DMS 273 treated with DMSO at 0.1 percent for 48 hours (cell line): ENCODE measurements at places on chromosomes 4 and X.

DNA sequence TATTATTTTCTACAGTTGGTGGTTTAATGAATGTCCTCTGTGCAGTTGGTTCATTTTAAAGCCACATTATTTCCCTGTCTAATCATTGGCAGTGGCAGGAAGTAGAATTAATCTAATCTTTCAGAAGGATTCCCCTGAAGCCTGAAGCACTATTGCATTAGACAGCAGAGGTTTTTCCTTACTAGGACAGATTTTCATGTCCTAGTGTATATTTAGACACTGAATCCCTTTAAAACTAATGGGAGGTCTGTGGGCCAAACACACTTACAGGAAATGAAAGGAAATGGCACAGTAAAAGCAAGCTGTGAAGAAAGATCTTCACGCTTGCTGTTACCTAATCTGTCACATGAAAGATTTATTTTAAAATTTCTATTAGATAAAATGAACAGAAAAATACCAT, 165.2 kb downstream of the SLC39A8 start:
- no peak for DNase-seq

GRCh38 chr4:132934911-132935310, 214.2 kb upstream of the PCDH10 start:
- DNase-seq: no peak

GRCh38 chr4:165060938-165061337, 7.3 kb downstream of the TRIM75 start:
- no peak for DNase-seq

- DNase-seq: no peak
Observed at GRCh38 chrX:44157858-44158257, 184.7 kb upstream of the NDP start.

GRCh38 chrX:9578083-9578779, 113.4 kb downstream of the TBL1X start:
- no peak for DNase-seq

- no peak for DNase-seq
Observed at GRCh38 chrX:54808109-54808604, 612 bp downstream of the MAGED2 start.

- no peak for DNase-seq
Observed at GRCh38 chr4:36582198-36582597, 300.8 kb downstream of the DTHD1 start.

DNA sequence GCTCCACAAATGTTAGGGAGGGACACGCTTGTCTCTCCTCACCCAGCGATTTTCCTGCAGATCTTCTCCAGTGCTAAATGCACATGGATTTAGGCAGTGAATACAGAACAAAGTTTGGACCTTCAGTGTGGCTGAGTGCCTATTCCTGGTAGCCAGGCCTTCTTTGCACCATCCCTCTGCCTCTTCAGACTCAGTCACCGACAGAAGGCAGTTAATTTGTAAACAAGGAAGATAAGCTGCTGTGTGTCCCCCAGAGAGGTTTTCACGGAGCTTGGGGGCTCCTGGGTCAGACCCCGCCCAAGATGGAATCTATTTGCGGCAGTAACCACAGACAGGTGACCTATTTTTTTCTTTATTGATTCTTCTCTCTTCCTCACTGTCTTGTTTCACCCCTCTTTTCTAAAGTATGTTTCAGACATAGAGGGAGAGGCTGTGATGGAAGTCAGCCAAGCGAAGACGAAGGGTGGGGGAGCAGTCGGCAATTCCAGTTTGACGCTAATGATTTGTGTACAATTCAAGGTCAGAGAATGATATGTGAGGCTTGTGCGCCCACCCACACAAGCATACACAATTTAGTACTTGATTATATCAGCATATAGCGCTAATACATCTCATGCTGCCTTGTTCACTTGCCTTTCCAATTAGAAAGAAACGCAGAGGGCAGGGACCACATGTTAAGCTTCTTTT, 200.8 kb downstream of the MGST2 start:
- no peak for DNase-seq

DNA sequence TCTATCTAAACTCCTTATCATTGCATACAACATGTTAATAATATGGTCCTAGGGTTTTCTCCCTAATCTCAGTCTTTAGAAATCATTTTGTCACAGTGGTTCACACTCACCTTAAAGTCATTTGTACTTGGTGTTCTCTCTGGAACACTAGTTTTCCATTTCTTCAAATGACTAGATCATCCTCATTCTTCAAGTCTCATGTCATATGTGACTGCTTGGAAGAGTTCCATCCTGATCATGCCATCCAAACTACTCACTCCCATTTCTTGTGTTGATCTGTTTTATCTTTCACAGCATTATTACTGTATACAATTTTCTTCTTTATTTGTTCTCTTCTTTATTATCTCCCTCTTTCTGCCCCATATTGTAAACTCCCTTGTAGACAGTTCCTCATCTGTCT, 66.5 kb downstream of the HTR2C start:
- no peak for DNase-seq

DNA sequence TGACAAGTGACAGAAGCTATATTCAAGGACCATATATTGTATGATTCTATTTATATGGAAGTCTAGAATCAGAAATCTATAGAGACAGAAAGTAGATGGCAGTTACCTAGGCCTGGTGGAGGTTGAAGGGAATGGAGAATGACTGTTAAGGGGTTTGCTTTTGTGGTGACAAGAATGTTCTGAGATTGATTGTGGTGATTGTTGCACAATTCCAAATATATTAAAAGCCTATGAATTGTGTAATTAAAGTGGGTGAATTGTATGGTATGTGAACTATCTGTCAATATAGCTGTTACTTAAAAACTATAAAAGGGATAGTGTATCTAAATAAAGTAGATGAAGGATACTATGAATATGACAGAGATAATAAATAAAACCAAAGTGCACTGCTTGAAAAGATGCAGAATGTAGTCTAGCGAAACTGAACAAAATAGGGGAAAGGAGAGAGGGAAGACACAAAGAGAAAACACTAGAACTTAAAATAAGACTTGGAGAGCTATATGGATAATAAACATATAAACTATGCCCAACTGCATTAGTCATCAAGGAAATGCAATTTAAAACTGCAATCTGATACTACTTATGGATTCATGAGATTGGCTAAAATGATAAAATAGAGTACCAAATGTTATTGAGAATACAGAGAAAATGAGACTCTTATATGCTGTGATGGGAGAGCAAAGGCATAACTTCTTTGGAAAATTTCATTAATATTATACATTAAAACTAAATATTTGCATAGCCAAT, 82.1 kb upstream of the BANK1 start:
- no peak for DNase-seq

DNA sequence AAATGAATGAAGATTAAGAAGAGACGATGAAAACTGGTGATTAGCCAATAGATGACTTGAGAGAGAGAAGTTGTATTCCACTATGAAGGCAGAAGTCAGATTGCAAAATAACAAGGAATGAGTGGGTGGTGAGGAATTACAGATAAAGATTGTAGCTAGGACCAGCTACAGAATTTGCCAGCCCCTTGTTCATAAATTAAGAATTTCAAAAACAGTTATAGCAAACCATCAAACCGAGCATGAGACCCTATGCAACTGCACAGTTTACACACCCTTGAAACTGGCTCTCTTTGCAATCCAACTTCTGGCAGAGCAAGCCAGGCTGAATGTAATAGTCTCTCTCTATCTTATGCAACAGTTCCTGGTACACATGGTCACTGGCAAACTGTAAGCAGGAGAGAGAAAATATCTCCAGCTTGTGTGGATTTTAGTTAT, 35.2 kb downstream of the STAP1 start:
- no peak for DNase-seq

DNA sequence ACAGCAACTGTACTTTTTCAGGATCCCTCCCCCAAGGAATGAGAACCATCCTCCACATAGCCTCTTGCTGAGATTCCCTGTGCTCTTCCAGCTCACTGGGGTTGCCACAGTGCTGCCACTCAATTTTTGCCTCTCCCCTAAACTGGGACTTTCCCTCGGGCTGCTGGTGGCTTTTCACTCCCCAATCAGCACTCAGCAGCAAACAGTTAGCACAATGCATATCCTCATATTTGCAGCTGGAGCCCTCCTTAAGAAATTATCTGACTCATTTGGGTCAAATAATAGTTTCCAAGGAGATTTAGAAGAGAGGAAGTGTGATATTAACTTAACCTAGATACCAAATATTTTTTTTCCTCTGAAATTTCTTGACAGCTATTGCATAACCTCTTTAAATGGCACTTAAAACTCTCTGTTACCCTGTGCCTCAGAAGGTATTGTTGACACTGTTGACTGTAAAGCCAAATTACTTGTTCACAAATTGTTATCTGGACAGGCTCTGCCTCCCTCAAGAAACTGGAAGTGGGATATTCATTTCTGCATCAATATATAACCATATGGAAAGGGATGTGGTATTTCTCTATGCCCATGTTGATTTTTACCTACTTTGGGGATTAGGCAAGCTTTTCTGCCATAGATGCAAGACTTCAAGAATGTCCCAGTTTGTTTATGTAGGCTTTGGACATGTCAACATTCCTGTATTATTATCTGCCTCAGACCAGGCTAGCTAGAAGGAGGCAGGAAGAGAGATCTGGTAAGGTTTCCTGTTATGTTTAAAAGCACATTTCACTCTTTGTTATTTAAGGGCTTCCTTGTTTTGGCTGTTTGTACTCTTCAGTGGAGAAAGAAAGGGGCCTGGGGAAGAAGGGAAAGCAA, 58.0 kb downstream of the SEPTIN11 start:
- no peak for DNase-seq

- no peak for DNase-seq
Observed at GRCh38 chrX:153547195-153547594, 29.8 kb downstream of the ATP2B3 start.

- DNase-seq: no peak
Observed at GRCh38 chrX:139877710-139878414, 55.0 kb downstream of the ATP11C start.

DNA sequence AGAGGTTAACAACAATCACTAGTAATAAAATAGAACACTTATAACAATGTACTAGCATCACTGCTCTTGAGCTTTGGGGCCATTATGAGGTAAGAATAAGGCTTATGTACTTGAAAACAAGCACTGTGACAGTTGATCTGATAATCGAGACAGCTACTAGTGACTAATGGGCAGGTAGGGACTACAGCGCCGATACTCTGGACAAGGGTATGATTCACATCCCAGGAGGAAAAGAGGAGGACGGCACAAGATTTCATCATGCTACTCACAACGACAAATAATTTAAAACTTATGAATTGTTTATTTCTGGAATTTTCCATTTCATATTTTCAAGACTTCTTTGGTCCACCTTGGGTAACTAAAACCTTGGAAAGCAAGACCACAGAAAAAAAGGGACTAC, 62.3 kb downstream of the FAM184B start:
- DNase-seq: no peak

DNA sequence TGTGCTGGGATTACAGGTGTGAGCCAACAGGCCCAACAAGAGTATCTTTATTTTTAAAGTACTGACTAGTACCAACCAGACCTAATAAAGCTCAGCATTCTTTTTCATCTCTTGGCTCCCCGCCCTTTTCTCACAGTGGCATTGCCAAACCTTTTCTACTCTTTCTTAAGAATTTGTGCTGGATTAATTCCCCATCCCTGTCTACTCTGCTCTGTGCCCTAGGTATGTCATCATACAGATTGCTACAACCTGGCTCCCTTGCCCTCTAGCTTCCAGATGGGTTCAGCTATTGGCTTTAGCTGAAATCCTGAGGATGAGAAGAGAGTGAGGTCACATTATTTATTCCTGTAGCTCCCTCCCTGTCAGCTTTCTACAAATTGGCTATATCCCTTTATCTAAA, 34.9 kb upstream of the CCNI start:
- DNase-seq: no peak

- DNase-seq: no peak
Observed at GRCh38 chr4:172393220-172393619, 580.0 kb downstream of the GALNTL6 start.

DNA sequence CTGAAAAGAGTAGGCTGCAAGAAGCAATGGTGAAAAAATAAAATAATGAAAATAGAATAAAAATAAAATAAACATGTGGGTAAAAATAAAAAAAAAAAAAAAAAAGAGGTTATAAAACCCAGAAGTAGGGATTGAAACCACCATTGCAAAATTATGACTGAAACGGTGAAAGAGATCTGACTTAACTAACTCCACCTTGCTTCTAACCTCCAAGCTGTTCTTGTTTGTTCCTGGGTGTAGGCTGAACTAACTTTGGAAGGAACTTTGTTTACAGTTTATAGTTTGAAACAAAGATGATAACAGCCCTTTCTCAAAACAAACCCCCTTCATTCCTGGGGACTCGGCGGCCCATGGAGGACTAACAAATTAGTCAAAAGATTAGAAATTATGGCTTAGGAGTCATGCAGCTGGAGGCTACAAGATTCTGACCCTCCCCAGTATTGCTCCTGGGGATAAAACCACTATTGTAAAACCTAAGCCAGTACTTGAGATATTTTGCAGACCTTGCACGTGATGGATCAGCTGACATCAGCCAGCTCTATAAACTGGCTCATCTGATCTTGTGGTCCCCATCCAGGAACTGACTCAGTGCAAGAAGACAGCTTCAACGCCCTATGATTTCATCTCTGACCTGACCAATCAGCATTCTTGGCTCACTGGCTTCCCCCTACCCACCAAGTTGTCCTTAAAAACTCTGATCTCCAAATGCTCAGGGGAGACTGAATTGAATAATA, 30.4 kb downstream of the DDX60L start:
- DNase-seq: no peak

GRCh38 chrX:110759785-110760184, 35.8 kb downstream of the CHRDL1 start:
- no peak for DNase-seq

GRCh38 chr4:6963139-6963611, 53.5 kb downstream of the TBC1D14 start:
- no peak for DNase-seq

DNA sequence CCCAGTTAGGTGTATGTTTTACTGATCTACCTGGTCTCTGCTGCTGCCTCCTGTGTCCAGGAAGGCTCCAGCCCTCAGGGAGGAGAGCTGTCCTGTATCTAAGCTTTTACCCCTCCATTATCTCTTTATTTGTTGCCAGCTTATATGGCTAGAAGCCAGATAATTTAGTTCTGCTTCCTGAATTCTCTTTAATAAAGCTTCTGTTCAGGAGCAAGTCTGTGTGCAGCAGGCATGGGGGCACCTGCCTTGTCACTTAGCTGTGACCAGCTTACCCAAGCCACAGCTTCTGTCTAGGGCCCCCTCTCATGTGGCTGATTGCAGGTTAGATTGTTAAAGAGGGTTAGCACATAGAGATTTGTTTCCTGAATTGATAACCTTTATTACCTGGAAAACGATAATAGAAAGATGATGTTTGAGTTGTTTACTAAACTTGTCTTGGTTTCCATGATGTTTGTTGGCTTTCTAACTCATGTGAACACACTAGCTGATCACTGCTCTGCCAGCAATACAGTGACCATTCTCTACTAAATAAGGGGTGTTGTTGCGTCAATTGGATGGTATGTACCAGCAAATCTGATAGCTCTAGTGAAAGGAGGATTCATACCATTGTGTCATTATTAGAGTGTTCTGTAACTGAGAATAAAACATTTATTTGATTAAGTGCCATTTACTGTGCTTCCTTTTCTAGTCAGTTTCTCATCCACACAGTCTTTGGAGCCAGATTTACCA, 189.8 kb upstream of the ANK2 start:
- no peak for DNase-seq
